ENCODE measurements at places on chromosomes 3 and 15. TPM values are rescaled to one million over a fixed set of nuclear protein-coding genes. Genes with fewer than 3 reads are reported as not detected.

GRCh38 chr15:86876387-86876944 lies 796.8 kb downstream of the AGBL1 start:
- DNase-seq: no peak

DNA sequence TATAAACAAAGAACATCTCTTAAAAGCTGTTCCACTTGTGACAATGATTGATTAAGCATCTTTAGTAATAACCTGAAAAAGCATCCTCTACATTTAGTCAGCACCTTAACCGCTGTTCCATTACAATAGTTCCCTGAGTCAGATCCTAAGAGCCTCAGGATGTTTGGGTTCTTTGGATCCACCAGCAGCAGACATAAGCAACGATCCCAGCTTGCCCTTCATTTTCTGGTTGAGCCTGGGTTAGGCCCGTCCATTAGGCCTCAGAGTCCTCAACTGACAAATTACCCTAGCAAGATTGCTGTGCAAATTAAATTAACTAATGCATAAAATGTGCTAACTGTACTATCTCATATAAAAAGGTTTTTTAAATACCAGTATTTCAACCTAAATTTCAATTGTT lies 42.3 kb upstream of the ROBO1 start:
- no peak for DNase-seq

GRCh38 chr3:114974387-114974786 lies 172.7 kb downstream of the ZBTB20 start:
- DNase-seq: no peak

DNA sequence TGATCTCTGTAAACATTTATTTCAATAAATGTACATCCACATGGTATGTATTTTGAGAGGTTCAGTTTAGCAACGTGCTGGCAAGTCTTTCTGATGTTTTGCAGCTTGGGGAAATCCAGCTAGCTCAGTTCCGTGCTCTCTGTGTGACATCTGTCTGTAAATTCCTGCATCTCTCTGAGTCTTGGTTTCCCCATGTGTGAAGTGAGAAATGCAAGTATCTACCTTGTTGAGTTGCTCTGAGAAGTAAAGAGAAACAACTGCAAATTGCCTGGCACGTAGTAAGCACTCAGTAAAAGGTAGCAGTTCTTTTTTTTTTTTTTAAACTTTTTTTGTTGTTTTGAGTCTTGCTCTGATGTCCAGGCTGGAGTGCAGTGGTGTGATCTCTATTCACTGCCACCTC lies 30.2 kb upstream of the MORF4L1 start:
- no peak for DNase-seq

GRCh38 chr15:65839354-65839901 lies 29.9 kb upstream of the RAB11A start:
- no peak for DNase-seq

DNA sequence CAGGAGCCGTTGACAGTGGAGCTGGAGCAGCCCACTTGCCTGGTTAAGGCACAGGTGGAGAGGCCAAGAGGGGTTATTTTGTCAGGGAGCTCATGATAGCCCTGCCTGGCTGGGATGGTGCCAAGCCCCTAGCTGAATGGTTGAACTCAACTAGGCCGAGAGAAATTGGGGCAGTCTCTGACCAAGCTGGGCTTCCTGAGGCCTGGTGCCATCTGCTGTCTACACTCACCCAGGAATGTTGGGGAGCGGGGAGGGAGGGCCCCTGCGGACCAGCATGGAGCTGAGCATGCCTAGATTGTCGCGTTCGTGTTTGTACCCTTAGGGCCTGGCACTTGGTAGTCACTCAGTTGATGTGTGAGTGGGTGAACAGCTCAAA lies 1.2 kb downstream of the BRPF1 start:
- DNase-seq: no peak

DNA sequence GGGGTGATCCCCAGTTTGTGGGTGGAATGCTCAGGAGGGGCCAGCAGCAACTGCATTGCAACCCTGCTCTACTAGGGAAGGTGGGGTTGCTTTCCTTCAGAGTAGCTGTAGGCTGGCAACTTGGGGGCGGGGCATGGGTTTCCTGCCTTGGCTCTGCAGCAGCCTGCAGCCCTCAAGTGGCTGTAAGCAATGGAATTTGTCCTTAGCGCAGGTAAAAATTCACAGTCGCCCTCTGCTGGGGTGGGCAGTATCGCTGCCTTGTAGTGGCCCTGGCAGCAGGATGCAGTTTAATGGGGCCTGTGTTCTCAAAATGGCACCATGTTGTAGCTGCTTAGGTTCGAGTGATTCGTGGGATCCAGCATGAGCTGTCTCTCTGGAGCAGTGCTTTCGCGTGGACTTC lies 29.8 kb downstream of the STT3B start:
- peak; percentile 39 for DNase-seq

- DNase-seq: peak; percentile 35
Measured at GRCh38 chr15:61195116-61196002, 33.7 kb downstream of the RORA start.

DNA sequence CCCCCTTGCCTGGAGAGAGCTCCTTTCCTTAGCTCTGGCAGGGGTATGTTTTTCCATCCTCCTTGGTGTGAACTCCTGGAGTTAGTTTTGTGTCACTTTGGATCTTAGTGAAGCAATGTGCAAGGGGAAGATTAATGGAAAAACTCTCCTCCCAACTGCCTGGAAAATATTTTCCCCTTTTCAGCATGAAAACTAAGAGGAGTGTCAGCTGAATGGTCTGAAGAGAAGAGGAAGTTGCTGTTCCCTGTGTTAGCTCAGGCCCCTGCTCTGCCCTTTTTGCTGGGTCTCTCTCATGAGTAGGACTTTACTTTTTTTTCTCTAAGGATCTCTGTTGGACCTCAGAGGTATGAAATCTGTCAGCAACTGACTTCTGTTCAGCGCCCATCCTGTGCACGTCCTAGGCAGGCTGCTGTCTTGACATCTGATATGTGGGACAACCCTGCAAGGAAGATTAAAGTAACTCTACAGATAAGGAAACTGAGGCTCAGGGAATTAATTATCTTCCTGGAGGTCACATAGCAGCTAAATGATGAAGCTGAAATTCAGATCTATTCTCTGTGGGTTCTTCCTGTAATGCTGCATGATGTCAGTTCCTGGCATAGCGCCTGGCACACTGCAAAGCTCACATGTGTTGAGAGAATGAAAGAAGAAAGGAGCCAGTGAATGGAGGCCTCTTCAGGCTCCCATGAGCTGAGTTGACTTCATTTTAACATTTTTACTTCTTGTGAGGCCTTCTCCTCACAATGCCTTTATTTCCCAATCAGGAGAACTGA lies 109.7 kb upstream of the GALNT15 start:
- no peak for DNase-seq

GRCh38 chr15:78715434-78715833 lies 74.4 kb upstream of the CHRNB4 start:
- DNase-seq: no peak

DNA sequence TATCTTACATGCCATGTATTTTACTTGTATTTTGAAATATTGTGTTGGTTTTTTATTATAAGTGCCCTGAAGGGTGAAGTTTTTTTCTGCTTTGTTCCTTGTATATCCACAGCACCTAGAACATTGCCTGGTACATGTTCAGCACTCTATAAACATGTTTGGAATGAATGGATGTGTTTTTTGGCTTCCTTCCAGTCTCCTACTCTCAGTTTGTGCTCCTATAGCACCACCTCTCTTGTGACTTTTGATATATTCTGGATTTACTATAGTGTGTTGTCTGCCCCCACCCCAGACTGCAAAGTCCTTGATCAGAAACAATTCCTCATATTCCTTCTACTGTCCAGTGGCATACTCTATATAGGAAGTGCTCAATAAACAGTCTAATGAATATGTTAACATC lies 60.6 kb downstream of the PLCL2 start:
- no peak for DNase-seq

- no peak for DNase-seq
Measured at GRCh38 chr3:123042413-123042812, 14.8 kb upstream of the SEMA5B start.

DNA sequence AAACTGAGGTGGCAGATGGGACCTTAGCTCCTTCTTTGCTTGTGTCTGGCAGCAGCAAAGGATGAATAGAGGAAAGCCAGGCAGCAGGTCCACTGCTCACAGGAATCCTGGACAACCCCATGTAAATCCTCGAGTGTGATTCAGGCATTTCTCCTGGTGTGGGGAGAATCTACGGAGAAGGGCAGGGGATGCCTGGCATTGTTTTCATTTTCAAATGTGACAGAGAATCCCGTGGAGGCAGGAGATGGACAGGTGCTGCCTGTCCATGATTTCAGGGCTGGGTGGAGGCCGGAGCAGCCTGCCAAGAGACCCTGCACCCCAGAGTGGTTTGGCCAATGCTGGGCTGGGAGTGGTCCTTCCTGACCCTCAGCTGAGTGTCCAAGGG lies 1.7 kb downstream of the HRH1 start:
- no peak for DNase-seq

NEK4 gene
- total RNA-seq: 21.4 TPM

NLGN1 gene
- total RNA-seq: not detected

ZKSCAN7 gene
- total RNA-seq: 0.56 TPM

CCR8 gene
- 0.74 TPM for total RNA-seq

ROPN1 gene
- total RNA-seq: not detected

Measured in activated CD4-positive, alpha-beta T cell treated with anti-CD3 and anti-CD28 coated beads, Interleukin-2, amount 10 ng/mL, durations not matched to agents 7 days and 5 days (primary cell).